ENCODE measurements at places on chromosomes 4 and X.

DNA sequence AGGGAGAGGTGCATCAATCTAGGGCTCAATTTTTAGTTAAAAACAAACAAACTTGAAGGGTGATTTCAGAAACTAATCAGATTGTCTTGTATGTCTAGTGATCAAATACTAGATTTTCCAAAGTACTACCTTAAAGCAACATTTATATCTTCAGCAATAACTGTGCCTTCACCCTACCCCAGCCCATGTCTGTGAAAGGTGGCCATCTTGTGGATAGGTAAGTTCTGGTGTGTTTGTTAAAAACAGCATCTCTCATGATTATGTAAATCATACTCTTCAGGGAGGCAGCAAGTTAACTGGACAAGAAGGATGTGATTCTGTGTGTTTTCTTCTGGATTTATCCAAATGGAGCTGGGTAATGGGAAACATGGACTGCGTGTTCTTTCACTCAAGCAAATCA lies 81.4 kb upstream of the ACSL1 start:
- no peak for DNase-seq

- DNase-seq = no peak
These were observed 44.1 kb downstream of the DTHD1 start for GRCh38 chr4:36325499-36325898.

DNA sequence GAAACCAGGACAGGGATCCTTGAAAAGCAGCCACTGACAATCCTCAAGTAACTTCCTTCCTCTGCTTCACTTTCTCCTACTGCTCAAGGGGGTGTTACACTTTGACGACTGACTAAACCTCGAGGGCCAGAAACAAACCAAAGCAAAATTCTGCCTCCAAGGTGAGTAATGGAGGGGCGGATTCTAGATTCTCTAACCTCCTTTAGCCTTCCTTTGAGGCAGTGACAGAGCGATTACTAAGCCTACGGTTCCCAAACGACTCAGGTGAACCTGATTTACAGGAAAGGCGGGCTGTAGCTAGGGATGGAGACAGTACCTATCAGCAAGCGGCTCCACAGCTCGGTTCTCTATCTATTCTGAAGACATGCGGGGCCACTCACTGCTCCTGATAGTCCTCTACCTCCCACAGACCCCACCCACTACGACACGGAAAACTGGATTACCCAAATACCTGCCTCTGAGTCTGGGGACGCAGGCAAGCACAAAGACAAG lies 487 bp downstream of the TBCK start:
- no peak for DNase-seq

- no peak for DNase-seq
These were observed 67.6 kb downstream of the ATG4A start for GRCh38 chrX:108159028-108159670.

DNA sequence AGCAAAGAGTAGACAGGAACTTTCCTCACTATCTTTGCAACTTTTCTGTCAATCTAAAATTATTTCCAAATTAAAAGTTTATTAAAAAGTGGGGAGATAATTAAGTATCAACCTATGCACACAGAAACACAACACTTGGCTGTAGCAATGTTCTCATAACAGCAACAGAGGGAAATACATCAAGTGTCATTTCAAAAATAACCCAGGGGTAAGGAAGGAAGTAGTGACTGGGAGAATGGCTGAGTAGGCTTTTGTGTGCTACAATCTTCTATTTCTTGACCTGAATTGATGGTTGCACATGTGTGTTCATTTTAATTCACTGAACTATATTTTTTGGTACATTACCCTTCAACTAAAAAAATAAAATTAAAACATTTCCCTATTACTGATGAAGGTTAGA lies 67.5 kb downstream of the ABCG2 start:
- DNase-seq = no peak

DNA sequence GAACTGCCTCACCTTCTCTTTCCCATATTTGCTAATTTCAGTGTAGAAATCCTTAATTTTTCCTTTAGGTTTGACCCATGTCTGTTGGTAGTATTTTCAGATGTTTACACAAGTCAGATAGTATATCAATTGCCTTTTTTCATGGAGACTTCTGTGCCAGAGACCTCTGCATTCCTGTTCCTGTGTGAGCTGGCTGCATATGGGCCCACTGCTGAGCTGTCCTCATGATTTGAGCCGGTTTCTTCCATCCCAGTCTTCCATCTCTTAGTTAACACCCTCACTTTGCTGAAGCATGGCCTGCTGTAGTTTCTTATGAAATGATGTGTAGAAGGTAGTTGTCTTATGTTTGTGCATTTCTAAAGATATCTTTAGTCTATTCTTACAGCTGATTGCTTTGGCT lies 40.0 kb downstream of the CDS1 start:
- DNase-seq = no peak

DNA sequence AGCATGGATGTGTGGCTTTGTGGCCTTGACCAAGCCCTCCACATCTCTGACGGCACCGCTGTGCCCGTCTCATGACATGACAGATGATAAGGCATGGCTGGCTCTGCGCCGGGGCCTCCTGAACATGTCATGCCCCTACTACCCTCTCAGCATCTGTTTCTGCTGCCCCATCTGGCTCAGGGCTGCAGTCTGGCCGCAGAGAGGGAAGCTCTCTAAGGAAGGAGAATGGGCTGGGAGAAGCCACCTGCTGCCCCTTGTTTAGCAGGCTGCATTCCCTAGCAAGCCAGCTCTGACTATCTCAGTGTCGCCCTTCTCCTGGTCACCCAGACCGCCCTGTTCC lies 7.2 kb downstream of the ZNF185 start:
- no peak for DNase-seq

GRCh38 chr4:178556796-178557195 lies 1114.6 kb upstream of the AGA start:
- no peak for DNase-seq

GRCh38 chr4:20217521-20217920 lies 34.2 kb upstream of the SLIT2 start:
- no peak for DNase-seq

DNA sequence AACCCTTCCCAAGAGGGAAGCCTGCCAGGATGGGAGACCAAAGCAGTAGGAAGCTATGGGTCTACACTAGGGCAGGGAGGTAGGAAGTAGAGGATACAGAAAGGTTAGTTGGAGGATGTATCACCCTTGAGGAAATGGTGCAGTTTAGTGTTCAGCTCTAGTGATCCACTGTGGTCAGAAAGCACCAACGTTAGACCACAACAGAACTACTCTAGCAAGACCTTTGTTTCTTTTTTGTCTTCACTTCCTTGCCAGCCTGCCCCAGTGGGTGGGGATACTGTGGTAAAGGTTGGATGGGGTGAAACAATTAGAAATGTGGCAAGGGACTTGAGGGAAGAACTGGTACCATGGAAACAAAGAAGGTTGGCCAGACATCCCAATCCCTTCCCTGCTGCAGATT lies 83.3 kb downstream of the DDIT4L start:
- no peak for DNase-seq

- no peak for DNase-seq
These were observed 54.3 kb downstream of the TSC22D3 start for GRCh38 chrX:107721318-107721717.

DNA sequence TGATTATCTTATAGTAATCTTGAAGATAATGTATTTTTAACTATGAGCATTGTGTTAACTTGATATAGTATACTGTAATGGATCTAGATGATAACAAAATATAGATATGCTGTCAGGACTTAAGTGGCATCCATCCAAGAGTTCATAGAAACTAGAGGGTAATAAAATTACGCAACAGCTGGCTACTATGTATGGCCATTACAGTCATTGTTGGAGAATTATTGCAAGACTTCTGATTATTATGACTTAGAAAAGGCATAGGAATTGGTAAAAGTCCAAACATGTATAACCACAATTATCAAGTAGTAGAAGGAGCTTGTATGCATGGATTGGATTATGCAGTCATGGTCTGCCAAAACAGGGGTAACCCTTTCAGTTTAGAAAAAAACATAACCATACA lies 9.5 kb downstream of the OGT start:
- DNase-seq = no peak

- no peak for DNase-seq
These were observed 37.7 kb downstream of the NBDY start for GRCh38 chrX:56766554-56767347.

GRCh38 chrX:103212749-103213457 lies 2.0 kb upstream of the BEX4 start:
- DNase-seq = no peak

DNA sequence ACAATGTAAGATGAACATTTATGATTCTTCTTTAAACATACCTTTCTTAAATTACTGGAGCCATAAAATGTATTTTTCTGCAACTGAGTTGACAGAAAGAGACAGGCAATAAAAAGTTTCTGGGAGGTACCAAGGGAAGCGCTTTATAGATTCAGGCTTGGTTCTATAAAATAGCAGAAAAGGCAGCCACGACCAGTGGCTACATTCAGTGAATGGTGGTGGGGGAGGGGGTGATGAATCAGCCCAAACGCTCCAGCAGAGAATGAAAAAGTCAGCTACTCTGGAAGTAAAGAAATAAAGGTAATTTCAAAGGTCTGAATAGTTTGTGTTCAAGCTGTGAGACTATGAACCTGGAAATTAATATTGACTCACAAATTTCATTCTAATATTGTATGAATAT lies 456.1 kb downstream of the KCTD8 start:
- DNase-seq = no peak

- DNase-seq = no peak
These were observed 69.2 kb upstream of the SPRY1 start for GRCh38 chr4:123327346-123327745.

DNA sequence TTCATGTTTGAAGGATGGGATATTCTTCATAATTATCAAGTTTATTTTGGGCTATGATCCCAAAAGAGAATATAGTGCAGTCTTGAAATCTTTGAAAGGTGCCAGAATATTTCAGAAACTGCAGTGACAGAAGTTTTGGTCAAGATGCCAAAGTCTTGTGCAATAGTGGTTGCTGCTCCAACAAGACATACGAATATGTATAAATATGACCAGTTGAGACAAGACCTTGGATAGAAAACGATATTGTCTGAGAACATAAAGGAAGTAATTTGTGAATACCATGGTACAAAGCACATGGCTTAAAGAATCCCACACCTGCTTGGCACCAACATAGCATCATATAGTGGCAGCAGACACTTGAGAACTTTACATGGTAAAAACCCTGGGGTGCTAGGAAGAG lies 48.6 kb upstream of the AMELX start:
- no peak for DNase-seq

DNA sequence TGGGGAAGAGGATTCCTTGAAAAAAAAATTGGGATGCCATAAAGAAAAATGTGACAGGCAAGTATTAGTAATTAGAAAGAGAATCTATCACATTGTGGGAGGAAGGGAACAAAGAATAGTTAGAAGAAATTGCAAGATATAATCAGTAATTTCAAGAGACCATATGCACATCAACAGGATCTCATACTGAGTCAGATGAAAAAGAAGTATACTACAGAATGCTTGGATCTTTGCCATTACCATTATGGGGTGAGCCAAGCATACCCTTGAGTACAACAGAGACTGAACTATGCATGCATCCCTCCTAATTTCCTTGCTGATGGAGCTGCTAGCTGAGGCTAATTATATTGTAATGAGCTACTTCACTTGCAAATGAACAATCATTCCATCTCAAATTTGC lies 287.6 kb downstream of the PAPSS1 start:
- no peak for DNase-seq

DNA sequence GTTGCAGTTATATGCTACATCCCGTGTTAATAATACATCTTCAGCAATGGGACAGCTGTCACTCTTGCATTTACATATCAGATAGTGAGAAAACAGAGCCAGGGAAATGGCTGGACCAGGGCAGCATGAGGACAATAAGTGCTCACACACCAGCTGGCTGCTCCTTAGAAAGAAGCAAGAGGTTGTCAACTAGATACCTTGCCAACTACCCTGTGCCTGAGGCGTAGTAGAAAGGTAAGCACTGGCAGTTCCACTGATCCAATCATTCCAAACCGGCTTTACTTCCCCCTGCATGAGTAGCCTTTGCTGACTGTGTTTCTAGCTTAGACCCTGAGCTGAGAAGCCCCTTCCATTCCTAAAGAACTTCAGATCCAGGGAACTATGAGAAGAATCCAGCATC lies 52.2 kb upstream of the FGF13 start:
- no peak for DNase-seq

- no peak for DNase-seq
These were observed 426.3 kb downstream of the NLGN4X start for GRCh38 chrX:5802391-5802790.

DNA sequence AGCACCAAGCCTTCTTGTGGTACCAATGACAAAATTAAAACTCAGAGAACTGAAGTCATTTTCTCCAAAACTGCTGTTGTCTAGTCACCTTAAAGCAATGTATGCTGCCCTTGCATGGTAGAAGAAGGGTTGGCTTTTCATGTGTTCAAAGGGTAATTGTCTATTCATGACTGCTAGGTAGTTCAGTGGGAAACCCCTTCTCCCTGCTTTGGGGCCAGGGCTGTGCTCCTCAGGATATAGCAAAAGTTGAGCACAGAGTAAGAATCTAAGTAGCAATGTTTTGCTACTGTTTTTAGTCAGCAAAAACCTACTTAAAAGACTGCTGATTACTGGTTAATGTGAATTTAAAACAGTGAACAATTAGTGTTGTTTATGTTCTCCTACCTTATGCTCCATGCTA lies 30.8 kb upstream of the FAM9B start:
- DNase-seq = no peak

DNA sequence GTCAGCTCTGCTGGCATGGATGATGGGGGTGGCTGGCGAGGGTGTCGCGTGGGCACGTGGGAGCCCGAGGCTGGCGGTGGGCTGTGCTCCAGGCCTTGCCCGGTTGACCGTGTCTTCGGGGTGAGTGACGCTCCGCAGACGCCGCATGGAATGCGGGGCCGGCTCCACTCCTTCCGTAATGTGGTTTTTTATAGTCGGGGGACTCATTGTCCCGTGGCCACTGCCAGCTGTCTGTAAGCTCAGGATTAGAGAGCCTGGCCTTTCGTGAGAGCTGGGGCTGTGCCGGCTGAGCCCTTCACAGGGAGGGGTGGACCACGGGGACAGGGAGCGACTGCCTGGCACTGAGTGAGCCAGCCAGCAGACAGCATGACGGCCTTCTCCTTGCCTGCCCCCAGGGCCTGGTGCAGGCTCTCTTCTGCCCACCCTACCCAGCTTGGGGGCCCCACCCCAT lies 20.4 kb downstream of the DOK7 start:
- no peak for DNase-seq

- DNase-seq = no peak
These were observed 185.4 kb upstream of the MTMR8 start for GRCh38 chrX:64580605-64581004.

DNA sequence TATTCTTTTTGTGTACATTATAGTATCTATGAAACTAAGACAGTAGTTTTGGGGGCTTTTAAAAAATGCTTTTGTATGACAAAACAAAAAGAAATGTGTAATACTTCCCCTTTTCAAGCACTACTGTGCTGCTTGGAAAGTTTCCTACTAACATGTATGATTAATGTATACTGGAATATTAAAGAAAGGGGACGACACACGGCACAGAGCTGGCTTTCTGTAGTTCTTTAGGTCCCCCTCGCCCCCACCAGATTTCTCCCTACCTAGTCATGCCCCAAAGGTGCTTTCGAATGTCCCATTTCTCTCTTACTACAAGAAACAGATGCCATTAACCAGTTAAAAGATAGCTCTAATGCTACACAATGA lies 1.6 kb upstream of the AP1S2 start:
- DNase-seq = no peak

Data from stimulated activated CD4-positive, alpha-beta T cell treated with anti-CD3 and anti-CD28 coated beads, Interleukin-2, amount 100 ng/mL, for 24 hours (primary cell).